Activated T-cell treated with anti-CD3 and anti-CD28 coated beads for 48 hours (primary cell): ENCODE measurements at places on chromosomes 1 and 21.

GRCh38 chr1:202848191-202848542 is 37.4 kb downstream of the PCAT6 start:
- no peak for DNase-seq

GRCh38 chr21:45228171-45228641 is 59.5 kb downstream of the POFUT2 start:
- DNase-seq = peak; percentile 75

DNA sequence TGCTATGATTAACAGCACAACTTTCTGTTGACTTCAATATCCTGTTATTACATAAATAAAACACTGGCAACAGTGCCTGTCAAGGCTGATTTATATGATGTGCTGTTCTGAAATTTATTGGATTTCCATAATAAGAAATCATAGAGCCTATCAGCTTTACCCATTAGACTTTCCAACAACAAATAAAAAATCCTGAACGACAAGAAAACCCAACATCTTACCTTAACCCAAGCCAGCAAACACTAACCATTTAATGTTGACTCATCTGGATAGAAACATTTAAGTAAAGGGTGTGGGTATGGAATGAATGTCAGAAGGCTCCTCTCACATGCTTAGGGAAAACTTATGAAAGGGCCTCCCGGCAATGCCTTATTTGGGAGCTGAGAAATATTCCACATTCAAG is 165.1 kb downstream of the SLC45A1 start:
- DNase-seq = no peak

- DNase-seq = no peak
Observed at GRCh38 chr1:176879784-176880620, 284.5 kb downstream of the ASTN1 start.

- no peak for DNase-seq
Observed at GRCh38 chr1:116852910-116853309, 56.8 kb upstream of the PTGFRN start.
